ENCODE measurements at places on chromosomes 4 and X.

DNA sequence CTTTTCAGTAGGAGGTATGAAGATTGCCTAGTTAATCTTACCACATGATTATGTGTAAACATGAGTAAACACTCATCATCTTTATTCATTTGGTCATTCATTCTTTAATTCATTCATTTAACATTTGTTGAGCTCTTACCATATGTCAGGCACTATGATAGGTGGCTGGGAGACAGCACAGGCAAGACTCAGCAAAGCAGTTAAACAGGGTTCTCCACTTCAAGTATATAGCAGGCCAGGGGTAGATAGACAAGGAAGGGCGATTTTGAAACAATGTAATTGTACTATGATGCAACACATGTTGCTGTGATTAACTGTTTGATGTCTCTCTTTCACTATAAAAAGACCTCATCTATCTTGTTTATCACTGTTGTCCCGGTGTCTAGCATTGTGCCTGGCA is 84.3 kb upstream of the GPR101 start:
- no peak for DNase-seq

DNA sequence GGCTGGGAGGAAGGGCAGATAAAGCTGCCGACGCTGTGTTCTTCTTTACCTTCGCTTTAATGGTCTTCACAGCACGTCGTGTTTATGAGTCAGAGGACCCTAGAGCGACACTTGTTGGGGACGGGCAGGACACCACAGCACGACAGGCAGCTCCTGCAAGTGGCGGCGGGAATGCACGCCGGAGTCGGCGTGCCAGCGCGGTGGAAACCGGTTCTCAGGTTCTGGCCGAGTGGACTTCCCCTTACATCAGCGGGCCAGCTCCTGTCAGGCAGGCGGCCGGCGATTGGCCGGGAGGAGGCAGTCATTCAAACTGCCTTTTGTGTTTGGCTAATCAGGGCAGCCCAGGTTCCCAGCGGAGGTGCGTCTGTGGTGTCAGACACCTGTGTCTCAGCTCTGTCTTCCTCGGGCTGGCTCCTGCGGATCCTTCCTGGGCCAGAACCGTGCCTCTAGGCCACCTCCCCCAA is 150.9 kb downstream of the SHROOM3 start:
- DNase-seq = peak; percentile 62

GRCh38 chr4:99361899-99362275 is 9.3 kb upstream of the ADH1C start:
- no peak for DNase-seq

- DNase-seq = no peak
These were observed 33.4 kb downstream of the COX18 start for GRCh38 chr4:73036123-73036522.

GRCh38 chr4:176052744-176053143 is 12.9 kb upstream of the WDR17 start:
- no peak for DNase-seq

- no peak for DNase-seq
These were observed 4.1 kb downstream of the SH3BP2 start for GRCh38 chr4:2796849-2797544.

DNA sequence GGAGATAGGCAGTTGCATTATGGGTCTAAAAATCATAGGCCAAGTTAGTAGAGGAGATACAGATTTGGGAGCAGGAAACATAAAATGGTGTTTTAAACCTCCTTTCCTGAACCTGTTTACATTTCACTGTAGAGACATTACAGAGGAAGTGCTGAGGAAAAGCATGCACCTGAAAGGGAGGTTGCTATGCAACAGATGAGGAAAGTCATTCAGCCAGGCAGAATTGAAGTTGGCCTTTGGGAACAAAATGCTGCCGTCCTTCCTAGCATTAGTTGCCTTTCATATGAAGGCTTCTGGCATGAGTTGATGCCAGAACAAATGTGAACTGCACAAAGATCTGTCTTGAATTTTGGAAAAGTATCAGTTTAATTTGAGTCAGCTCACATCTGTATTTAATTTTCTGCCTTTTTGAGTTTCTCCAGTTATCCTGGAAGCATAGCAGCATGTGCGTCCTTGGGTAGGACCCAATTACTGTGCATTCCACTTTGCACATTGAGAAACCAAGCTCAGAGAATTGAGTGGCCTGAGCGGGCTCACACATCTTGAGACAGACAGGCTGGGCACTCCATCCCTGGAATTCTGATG is 38.2 kb downstream of the MAGED1 start:
- DNase-seq = no peak

DNA sequence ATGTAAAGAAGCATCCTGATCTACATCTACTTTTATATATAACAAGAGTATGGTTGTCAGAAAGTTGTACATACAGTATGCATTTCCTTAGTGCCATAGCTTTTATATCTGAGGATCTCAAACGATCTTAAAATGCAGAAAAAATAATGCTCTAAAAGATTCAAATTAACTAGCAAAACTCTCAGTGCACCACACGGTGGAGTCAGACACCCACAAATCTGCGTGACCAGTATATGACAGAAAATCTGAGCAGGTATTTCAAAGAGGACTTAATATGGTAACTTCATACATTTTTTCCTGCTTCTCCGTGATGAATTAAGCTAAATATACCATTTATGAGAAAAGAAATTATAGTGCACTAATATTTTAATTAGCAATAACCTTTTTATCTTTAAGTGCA is 803.0 kb downstream of the DMD start:
- peak; percentile 13 for DNase-seq

DNA sequence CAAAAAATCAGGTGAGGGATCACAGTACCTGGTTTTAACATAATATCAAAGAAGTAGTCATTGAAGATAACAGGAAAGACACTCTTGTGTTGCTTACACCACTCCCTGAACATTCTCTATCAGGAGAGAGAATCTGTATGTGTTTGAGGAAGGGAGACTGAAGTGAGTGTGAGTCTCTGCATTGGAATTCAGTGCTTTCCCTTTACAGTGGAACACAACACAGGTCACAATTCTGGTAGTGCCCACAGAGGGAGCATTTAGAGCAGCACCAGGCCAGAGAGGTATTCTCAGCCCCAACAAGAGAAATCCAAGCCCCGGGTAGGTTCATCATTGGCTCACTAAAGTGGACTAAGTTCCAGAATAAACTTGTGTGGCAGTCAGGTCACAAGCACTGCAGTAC is 64.7 kb upstream of the UBQLN2 start:
- no peak for DNase-seq

GRCh38 chr4:13464543-13464942 is 19.6 kb downstream of the RAB28 start:
- DNase-seq = no peak

GRCh38 chrX:33339219-33339618 is 127.9 kb upstream of the DMD start:
- no peak for DNase-seq

DNA sequence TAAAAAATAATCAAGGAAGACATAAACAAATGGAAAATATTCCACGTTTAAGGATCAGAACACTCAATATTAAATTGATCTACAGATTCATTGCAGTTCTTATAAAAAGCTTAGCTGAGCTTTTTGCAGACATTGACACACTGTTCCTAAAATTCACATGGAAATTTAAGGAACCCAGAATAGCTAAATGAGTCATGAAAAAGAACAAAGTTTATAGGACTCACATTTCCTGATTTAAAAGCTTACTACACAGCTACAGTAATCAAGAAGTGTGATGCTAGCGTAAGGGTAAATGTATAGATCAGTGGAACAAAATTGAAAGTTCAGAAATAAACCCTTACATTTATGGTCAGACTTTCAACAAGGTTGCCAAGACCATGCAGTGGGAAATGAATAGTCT is 33.1 kb downstream of the NSUN7 start:
- no peak for DNase-seq

DNA sequence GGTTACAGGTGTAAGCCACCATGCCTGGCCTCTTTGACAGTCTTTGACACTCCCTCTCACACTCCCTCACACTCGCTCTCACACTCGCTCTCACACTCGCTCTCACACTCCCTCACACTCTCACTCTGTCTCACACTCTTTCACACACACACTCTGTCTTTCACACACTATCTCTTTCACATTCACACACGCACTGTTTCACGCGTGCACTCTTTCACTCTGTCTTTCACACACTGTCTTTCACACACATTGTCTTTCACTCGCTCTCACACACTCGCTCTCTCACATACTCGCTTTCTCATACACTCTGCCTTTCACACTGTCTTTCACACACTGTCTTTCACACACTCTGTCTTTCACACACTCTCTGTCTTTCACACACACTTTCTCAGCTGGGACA is 167.1 kb upstream of the CXCL13 start:
- DNase-seq = no peak

GRCh38 chr4:129804461-129804981 is 708.6 kb downstream of the C4orf33 start:
- no peak for DNase-seq

DNA sequence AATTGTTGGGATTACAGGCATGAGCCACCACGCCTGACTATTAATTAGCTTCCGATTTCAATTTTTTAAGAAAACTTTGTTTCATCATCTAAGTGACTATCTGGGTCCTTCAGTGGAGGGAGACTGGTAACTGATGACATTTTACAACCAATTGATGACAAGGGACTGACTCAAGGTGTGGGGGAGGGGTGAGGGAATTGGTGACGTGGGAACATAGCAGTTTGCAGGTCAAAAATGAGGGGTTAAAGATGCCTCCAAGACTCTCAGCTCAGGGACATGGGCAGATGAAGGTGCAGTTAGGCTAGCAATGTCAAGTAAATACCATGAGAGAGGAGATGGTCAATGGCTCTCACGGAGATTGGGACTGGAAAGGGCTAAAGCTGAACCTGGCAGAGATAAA is 5.7 kb upstream of the FAM9C start:
- peak; percentile 41 for DNase-seq

GRCh38 chrX:7019555-7019954 is 128.0 kb upstream of the STS start:
- no peak for DNase-seq

DNA sequence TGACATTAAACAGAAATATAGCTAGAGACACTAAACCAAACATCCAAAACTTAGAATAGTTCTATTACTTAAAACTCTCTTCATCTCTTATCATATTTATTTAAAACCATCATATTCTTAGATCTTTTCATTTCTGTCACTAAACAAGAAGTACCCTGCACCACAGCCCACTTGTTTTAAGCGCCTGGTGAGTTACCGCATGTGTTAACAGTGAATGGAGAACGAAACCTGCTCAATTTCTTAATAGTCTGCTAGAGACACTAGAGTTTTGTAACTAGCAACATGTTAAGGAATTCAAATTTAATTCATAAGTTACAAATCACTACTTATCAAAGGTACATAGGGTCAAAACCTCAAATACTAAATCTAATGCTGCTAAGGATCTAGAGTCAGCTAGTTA is 111.5 kb downstream of the FBXW7 start:
- no peak for DNase-seq

GRCh38 chrX:116342903-116343302 is 93.5 kb upstream of the SLC6A14 start:
- DNase-seq = no peak

- DNase-seq = peak; percentile 35
These were observed 26.1 kb downstream of the LAMTOR3 start for GRCh38 chr4:99868126-99868596.

DNA sequence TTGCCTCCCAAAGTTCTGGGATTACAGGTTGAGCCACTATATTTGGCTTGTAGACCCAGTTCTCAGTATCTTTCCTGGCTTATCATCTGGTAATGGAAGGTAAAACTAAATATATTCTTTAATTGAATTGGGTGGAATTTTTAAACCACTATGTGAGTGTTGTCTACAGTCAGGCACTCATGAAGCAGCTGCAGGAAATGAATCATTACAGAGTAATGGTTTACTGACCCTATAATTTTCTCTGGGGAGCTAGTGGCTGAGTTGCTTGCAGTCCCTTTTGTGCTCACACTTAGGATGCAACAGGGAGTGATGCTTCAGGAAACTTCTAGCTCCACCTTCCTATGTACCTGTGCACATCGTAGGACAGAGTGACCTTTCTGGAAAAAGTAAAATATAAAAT is 4.1 kb upstream of the UGT2B7 start:
- DNase-seq = no peak

DNA sequence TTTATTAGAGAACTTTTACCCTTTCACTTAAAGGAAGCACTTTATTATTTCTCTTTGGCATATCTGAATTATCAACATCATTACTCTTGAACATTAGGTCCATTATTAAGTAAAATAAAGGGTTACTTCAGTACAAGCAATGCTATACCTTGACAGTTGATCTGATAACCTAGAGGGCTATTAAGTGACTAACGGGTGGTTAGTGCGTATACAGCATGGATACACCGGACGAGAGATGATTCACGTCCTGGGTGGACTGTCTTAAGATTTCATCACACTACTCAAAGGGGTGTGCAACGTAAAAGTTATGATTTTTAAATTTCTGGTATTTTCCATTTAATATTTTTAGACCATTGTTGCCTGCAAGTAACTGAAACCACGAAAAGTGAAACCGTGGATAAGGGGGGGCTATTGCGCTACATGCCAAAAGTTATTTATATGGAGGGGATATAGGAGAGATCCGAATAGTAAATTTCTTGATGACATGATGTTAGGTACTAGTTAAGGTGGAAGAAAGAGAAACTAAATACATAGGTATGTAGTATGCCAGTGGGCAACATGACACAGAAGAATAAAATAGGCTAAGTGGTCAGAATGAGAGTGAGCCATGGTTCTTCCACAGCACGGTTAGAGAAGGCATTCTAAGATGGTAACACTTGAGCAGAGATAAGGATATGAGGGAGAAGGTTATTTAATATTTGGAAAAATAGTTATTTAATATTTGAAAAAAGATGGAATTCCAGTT is 230.8 kb upstream of the ANKRD50 start:
- DNase-seq = no peak

DNA sequence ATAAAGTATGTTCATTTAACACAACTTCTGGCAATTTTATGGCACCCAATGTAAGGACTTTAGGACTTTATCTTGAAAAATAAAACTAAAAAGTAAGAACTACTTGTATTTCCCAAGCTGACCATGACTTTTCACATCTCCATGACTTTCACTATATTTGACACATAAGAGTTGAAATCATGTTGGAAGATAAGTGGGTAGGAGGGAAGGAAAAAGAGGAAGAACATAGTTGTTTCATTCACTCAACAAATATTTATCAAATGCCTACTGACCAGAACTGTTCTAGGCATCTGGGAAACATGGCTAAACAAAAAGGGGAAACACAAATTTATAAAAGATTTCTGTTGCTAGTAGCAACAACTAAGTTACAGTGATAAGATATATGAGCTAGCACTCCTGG is 16.0 kb downstream of the SCLT1 start:
- DNase-seq = no peak

DNA sequence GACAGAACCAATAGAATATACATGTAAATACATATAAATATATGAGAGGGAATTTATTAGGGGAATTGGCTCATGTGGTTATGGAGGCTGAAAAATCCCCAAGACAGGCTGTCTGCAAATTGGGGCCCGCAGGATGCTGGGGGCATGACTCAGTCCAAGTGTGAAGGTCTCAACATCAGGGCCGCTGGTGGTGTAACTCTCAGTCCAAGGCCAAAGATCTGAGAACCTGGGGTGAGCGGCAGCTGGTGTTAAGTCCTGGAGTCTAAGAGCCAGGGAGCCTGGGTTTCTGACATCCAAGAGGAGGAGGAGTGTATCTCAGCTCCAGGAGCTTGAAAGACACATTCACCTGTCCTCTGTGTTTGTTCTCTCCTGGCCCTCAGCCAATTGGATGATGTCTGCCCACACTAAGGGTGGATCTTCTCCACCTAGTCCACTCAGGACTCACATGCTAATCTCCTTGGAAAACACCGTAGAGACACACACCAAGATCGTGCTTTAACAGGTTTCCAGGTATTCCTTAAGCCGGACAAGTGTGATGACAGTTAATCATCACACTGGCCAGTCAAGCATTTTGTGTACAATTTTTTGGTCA is 28.9 kb downstream of the TIGD2 start:
- no peak for DNase-seq
